ENCODE measurements at places on chromosomes 4 and X.

DNA sequence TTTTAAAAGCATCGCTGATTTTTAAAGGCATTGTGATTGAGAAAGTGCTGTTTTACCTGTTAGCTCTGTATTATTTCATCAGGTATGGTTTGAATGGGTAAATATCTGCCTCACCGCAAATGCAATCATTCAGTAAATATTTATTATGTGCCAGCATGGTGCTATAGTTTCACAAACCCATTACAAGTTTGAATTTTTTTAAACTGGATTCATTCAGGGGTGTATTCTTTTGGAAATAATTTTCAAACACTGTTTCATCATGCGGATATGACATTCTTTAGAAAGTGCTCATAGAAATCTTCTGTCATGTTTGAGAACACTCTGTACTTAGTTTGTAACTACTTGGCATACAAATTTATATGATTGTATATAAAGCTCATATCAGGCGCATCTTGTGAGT lies 37.2 kb downstream of the LIMCH1 start:
- no peak for DNase-seq

DNA sequence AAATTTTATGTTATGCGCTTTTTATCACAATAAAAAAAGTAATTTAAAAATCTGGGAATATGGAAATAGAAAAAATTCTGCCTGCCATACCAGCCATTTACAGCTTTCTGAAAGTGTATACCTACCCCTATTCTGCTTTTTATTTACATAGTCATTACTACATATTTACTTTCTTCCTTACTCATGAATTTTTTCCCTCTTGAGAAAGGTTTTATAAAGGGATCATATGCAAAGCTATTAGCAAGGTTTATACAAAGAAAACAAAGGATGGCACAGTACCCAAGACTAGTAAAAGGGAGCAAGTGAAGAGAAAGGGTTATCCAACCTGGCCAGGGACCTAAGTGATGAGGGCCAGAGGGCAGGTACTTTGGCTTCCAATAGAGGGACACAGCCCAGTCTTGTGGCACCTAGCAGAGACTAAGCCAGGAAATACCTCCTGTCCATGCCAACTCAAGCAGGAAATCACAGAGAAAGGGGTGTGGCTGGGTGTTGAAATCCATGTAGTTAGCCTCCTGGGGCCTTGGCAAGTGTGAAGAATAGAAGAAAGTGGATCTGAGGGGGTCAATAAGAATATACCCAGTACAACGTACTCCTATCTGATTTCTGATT lies 207.3 kb upstream of the VEGFC start:
- DNase-seq = no peak

GRCh38 chrX:119502727-119503483 lies 34.7 kb downstream of the SLC25A5 start:
- DNase-seq = no peak

GRCh38 chr4:73127839-73128453 lies 58.4 kb upstream of the COX18 start:
- DNase-seq = no peak

DNA sequence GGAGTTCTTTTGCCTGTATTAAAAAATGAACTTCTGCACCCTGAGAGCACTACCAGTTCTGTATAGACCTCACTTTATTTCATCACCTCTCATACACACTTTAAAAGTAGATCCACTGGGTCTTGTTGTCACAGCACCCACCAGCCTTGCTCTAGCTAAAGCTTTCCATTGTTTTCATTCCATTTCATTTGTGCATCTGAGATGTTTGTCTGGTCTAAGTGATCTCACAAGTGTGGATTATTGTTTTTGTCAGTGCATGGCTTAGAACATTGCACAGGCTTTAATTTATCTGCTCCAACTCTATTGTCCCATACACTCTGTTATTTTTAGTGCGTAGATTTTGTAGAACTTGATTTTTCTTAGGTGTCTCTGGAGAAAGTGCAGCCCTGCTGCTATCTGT lies 1157.5 kb upstream of the PABPC4L start:
- no peak for DNase-seq

DNA sequence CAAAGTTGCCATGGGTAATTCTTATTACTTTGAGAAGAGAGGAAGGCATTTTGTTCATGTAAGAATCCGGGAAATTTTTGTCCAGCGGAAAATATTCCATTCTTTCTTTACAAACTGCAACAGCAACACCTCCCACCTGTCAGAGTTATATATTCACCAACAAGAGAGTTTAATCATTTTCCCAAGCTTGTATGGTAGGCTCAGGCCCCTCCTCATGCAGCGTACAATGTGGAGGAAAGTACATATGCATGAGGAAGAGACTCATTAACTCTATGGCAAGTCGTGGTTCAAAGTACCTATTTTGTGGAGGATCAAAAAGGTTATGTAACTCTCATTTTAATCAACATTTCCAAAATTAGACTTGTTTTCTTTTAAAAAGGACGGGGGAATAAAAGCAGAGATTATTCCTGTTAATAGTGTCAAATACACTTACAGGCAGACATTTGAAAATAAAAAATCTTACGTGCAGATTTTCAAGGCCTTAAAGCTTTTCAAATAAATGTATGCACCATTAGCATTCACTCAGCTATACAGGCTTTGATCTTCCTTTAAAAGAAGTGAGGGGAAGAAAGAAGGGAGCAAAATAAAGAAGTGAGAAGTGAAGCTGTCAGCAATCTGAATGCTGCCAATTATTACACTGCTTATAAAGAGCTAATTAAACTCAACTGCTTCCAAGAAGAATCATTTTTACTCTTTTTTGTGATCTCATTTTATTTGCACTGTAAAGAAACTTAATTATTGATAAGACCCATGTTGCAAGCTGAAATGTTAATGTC lies 204.8 kb downstream of the FAT4 start:
- DNase-seq = no peak

GRCh38 chr4:8765631-8766590 lies 105.7 kb downstream of the HMX1 start:
- no peak for DNase-seq

- DNase-seq = no peak
These were observed 221.0 kb upstream of the GALNT7 start for GRCh38 chr4:172947594-172947993.

DNA sequence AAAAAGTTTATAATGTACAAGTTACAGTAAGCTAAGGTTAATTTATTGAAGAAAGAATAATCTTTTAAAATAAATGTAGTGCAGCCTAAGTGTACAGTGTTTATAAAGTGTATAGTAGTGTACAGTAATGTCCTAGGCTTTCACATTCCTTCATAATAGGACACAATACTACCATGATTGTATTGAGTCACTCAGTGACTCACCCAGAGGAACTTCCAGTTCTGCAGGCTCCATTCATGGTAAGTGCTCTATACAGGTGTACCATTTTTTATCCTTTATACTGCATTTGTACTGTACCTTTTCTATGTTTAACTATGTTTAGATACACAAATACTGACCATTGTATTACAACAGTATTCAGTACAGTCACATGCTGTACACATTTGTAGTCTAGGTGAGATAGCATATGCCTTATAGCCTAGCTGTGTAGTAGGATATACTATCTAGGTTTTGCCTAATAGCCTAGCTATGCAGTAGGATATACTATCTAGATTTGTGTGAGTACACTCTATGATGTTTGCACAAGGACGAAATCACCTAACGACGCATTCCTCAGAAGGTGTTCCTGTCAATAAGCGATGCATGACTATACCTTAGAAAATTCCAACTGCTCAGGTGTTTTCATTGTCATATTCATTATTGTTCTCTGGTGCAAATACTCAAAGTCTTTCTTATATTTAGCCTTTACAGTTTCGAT lies 5.5 kb upstream of the TMEM255A start:
- DNase-seq = no peak

DNA sequence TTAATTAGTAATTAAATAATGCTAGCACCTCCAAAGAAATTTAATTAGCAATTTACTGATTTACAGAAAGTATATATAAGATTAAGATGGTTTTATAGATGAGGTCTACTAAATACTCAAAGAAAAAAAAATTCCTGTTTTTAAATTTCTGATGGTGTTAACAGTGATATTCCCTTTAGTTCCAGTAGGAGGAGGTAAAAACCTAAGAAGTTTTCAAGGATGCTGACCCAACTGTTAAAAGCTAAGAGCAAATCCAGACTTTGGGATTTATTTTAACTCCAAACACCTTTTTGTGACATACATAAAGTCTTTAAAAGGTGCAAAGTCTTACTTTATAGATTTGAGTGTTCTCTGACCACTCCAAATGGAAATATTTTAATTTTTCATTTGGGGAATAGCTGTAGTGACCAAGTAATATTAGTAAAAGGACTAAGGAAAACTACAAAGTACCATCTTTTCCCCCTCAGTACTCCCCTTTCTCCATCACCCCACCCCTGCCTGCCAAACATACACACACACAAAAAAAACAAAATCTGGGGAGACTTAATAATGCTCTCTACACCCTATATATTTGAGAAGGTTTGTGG lies 34.2 kb upstream of the CSN1S1 start:
- DNase-seq = no peak

DNA sequence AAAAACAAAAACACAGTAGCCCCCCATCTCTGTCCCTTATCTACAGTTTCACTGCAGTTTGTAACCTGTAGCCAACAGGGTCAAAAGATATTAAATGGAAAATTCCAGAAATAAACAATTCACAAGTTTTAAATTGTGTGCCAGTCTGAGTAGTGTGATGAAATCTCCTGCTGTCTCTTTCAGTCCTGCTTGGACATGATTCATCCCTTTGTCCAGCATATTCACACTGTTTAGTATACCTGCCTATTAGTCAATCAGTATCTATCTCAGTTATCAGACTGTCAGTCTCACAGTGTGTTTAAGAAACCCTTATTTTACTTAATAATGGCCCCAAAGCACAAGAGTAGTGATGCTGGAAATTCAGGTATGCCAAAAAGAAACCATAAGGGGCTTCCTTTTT lies 21.9 kb downstream of the CNOT6L start:
- DNase-seq = no peak

- DNase-seq = no peak
These were observed 247.5 kb downstream of the PDGFC start for GRCh38 chr4:156723951-156724668.

DNA sequence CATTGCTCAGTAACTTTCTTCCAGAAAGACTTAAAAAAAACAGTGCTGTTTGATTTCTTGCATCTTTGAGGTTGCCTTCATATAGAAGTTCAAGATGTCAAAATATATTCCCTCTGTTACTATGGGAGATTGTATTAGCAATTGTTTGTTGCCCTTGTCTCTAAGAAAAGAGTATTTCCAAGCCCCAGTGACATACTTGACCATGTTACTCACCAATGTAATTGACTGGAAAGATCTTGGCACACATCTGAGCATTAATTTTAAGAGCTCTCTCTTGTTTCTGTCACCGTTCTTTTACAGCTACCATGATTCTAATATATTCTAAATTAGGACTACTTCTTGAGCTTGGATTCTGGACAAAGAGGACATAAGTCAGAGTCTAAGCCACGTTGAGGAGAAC lies 902.7 kb upstream of the EPHA5 start:
- DNase-seq = no peak

DNA sequence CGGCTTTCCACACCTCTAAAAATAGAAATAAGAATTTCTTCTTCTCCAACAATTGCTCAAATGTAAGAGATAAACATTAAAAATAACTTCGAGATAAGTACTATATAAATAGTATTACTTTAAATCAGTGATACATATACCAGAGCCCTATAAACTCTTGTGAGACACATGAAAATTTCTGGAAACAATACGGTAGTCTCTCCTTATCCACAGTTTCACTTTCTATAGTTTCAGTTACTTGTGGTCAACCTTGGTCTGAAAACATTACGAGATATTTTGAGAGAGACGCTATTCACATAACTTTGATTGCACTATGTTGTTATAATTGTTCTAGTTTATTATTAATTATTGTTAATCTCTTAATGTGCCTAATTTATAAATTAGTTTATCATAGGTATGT lies 101.5 kb upstream of the CXXC4 start:
- DNase-seq = no peak

- no peak for DNase-seq
These were observed 90.6 kb upstream of the CBR4 start for GRCh38 chr4:169100670-169101101.

DNA sequence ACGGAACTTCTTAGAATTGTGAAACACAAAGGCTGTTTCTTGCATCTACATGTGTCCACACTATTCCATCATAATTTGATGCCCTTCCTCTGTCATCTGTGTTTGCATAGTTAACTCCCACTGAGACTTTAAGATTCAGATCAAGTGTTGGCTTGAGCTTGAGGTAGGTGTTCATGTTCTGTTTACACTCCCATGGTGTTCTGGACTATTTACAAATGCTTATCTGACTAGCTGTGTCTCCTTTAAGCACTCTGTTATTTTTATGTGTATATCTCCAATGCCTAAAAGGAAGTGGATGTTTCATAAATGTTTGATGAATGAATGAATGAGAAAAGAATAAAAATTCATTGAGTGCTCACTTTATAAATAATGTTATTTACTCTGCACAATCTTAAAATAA lies 622.7 kb downstream of the RAB28 start:
- DNase-seq = no peak

- DNase-seq = no peak
These were observed 23.8 kb downstream of the RNF175 start for GRCh38 chr4:153735906-153736461.

DNA sequence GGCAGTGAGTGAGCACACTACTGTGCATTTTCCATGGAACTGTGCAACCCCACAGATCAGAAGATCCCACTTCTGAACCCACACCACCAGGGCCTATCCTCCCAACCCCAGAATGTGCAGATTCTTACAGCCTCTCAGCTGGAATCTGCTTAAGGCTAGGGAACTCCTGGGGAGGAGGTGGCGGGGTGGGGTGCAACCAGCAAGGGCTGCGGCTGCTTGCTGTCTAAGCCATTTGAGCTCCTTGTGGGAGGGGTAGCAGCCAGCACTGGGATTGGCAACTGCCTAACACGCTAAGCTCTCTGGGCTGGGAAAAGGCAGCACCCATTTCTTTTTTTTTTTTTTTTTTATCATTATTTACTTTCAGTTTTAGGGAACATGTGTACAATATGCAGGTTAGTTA lies 353.3 kb downstream of the RAB28 start:
- no peak for DNase-seq

DNA sequence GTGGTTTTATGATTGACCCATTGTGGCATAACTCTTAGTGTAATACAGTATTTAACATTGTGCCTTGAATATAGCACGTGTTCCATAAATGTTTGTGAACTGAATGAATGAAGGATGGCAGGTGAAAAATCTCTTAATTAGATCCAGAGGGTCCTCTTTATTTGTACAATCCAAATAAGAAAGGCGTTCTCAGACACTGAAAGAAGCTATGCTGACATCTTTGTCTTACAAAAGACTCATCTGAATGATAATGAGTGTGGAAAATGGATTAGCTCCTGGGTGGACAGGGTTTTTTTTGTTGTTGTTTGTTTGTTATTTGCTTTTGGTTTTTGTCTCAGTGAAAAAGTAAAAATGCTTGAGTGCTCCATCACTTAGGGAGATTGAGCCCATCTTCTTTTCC lies 62.7 kb downstream of the NEUROG2 start:
- no peak for DNase-seq

All from pulmonary artery endothelial cell (primary cell).